ENCODE measurements at places on chromosomes 1 and 21.

GRCh38 chr1:84855168-84855567 lies 37.8 kb downstream of the LPAR3 start:
- DNase-seq = no peak

DNA sequence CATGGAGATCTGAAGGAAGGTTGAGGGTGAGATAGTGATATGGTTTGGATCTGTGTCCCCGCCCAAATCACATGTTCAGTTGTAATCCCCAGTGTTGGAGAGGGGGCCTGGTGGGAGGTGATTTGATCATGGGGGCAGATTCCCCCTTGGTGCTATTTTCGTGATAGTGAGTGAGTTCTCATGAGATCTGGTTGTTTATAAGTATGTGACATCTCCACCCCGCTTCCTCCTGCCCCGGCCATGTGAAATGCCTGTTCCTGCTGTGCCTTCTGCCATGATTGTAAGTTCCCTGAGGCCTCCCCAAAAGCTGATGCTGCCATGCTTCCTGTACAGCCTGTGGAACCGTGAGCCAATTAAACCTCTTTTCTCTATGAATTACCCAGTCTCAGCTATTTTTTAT lies 451.9 kb upstream of the VAMP3 start:
- DNase-seq = no peak

DNA sequence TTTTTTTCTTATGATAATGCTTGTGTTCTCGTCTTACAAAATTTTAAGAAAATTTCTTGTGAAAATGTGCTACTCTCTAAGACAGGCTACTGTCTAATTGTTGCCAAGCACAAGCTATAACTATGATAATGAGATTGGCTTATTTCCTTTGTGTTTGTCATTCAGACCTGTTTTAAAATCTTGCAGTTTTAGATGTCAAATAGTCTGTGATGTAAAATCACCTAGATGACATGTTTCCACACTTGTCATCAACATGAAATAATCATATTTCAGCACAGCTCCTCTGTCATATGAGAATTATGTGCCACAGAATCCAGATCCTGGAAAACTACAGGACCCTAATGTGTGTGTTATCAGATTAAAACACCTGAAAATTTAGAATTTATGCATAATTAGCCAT lies 539.7 kb downstream of the USP25 start:
- DNase-seq = no peak

DNA sequence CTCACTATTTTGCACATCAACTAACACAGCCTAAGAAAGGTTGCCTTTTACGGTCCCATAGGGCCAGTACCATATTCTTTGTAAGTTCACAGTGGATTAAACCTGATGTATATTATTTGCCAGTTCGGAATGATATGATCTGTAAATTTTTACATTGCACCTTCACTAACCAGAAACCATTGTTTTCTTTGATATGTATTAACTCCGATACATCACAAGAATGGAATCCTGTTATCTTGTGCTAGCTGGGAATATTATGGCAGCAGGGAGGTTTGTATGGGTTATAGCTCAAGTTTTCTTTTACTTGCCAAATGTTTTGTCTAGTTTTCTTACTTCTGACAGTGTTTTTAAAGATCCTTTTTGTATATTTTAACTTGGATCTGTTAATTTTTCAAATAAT lies 51.4 kb upstream of the S1PR1 start:
- DNase-seq = no peak

GRCh38 chr1:236800002-236800620 lies 5.0 kb downstream of the MTR start:
- DNase-seq = no peak

- no peak for DNase-seq
Observed at GRCh38 chr1:230896779-230897178, 28.5 kb upstream of the C1orf198 start.

- no peak for DNase-seq
Observed at GRCh38 chr1:27037518-27037917, 24.9 kb upstream of the TENT5B start.

- no peak for DNase-seq
Observed at GRCh38 chr21:43691801-43692200, 27.1 kb upstream of the PDXK start.

GRCh38 chr1:41743366-41743765 lies 175.4 kb downstream of the HIVEP3 start:
- DNase-seq = no peak

- no peak for DNase-seq
Observed at GRCh38 chr1:172915271-172915670, 135.5 kb downstream of the TNFSF18 start.

DNA sequence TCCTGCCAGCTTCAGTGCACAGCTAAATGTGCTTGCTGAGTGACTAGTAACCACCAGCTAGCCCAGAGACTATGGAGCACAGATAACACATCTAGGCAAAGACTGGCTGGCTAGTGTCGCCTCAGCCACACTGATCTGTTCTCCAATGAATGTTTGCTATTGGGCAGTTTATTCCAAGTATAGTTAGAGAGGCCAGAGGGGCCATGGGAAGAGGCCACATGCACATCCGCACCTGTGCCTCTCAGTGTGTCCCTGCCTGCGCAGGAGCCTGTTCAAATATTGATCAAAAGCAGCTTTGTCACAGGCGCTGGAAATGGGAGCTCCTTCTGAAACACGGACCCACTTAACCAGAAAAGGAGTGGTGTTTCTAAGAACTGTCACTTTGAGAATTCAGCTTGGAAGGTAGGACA lies 51.3 kb upstream of the ATP1A1 start:
- DNase-seq = no peak

DNA sequence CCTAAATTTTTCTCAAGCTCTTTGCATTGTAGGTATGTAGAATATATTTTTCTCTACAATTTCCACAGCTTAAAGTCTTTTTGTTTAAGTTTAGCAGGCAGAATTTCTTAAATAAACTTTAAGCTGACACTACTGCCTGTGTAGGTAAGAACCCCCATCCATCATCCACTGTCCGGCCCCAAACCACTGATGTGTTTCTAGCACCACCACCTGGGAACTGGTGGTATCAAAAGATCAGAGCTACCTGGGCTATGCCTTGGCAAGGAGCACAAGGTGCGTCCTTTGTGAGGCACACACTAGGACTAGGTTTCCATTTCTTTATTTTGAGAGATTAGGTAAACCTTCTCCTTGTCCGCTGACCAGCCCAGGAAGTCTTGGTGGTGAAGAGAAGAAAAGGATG lies 10.5 kb upstream of the LELP1 start:
- DNase-seq = no peak

- DNase-seq = no peak
Observed at GRCh38 chr1:28592321-28593071, 431 bp downstream of the RAB42 start.

GRCh38 chr21:24714646-24715200 lies 892.6 kb downstream of the MRPL39 start:
- DNase-seq = no peak

GRCh38 chr1:195754874-195755273 lies 853.4 kb downstream of the KCNT2 start:
- no peak for DNase-seq

GRCh38 chr1:36481091-36481490 lies 1.6 kb downstream of the CSF3R start:
- no peak for DNase-seq

GRCh38 chr1:228321435-228321834 lies 85.2 kb downstream of the TRIM11 start:
- no peak for DNase-seq

- DNase-seq = no peak
Observed at GRCh38 chr1:63205776-63206175, 116.6 kb upstream of the FOXD3 start.

GRCh38 chr1:45385302-45385701 lies 45.1 kb upstream of the MUTYH start:
- no peak for DNase-seq

GRCh38 chr1:7470904-7471638 lies 300.0 kb upstream of the VAMP3 start:
- peak; percentile 93 for DNase-seq

GRCh38 chr1:52571783-52572182 lies 18.9 kb upstream of the TUT4 start:
- no peak for DNase-seq

GRCh38 chr1:1240822-1241587 lies 5.5 kb downstream of the C1QTNF12 start:
- no peak for DNase-seq

- DNase-seq = no peak
Observed at GRCh38 chr1:113990530-113990929, 11.3 kb downstream of the OLFML3 start.

DNA sequence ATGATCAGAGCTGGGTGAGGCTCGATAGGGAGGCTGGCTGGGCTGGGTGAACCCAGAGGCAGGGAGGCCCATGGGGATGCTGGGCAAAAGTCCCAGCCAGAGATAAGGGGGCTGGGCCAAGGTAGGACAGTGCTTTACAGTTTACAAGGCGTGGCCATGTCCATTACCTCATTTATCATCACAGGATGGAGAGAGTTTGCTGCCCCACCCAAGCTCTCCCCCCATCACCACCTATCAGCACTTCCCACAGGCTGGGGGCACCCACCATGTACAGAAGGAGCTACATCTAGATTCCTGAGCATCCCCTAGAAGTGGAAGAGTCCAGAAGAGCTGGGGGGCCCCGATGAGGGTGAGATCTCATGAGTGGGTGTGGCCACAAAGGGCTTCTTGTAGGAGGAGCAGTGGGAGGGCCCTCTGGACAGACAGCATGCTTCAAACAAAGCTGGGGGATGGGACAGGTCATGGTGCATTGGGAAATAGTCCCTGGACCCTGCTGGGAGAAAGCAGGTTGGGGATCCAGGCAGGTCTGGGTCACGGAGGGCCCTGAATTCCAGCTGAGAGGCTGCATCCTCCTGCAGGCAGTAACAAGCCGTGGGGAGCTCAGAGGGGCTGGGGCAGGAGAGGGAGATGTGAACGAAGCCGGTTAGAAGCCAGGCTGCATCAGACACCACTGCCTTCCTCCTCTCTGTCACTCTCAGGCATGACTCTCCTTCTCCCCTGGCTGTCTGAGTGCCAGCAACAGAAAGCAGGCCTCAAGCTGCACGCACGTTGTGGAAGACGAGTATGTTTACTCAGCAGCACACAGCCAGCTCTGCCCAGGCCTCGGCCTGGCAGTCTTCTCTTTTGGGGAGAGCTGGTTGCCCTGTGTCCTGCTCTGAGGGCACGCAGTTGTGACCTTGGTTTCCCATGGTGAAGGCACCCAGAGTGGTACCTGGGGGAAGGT lies 202.3 kb downstream of the HIVEP3 start:
- DNase-seq = no peak

GRCh38 chr21:42662430-42663199 lies 9.2 kb downstream of the PDE9A start:
- DNase-seq = no peak

GRCh38 chr1:245551536-245551935 lies 396.8 kb downstream of the KIF26B start:
- no peak for DNase-seq

GRCh38 chr1:8976338-8976737 lies 30.7 kb downstream of the CA6 start:
- DNase-seq = no peak

- DNase-seq = no peak
Observed at GRCh38 chr1:25037174-25038074, 107.3 kb upstream of the RUNX3 start.

DNA sequence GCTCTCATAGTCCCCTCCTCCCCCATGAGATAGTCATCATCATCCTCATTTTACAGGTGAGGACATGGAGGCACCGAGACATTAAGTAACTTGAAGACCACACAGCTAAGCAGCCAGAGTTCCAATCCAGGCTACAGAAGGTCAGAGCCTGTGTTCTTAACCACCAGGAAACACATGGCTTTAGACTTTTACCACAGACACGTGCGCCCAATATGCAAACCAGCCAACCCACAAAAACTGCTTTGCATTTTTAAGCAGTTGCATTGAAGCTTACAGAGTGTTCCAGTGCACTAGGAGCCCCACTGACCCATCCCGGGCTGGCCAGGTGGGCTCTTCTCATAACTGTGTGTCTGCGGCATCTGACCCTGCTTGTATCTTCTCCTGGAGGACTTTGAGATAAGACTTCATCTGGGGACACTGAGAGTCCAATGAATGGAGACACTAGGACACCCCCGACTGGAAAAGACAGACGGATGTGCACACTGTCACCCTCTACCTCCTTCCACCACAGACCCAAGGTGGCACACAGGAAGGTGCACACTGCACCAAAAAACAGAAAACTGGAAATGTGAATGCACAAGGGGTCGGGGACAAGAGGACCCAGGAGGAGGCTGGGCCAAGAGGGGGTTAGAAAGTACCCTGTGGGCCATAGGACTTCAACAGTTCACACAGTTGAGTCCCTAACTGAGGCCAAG lies 56.4 kb downstream of the ETS2 start:
- no peak for DNase-seq

GRCh38 chr1:90394247-90394646 lies 322.9 kb downstream of the BARHL2 start:
- DNase-seq = no peak

- no peak for DNase-seq
Observed at GRCh38 chr1:29914936-29915335, 678.6 kb downstream of the PTPRU start.

GRCh38 chr1:77514921-77515776 lies 167.3 kb downstream of the ZZZ3 start:
- DNase-seq = no peak

DNA sequence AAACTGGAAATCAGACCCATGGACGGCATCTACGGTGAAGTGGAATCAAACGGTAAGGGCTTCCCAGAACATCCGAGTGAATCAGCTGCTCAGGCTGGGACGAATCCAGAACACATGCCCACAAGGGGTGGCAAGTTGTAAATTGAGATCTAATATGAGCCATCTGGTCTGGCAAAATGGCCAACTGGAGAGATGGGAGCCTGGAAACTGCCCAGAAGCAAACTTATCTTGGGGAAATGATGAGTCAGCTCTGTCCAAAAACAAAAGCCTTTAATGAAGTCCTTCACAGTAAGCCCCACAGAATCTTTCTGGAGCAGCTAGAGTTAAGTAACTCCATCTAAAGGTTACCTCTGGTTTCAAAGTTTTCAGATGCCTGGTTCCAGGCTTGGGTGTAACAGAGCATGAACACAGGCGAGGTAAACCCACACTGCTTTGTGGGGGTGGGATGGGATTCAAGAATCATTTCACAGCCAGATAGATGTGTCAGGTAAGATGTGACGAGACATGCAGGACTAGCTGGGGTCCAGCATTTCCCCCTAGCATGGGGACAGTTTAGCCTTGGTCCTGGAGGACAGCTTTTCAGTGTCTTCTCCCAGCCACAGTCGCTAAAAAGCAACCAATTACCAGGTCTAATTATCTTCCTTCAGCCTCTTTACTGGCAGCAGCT lies 10.5 kb upstream of the SRP9 start:
- DNase-seq = peak; percentile 93

GRCh38 chr1:200739702-200740570 lies 1.2 kb downstream of the CAMSAP2 start:
- peak; percentile 65 for DNase-seq

DNA sequence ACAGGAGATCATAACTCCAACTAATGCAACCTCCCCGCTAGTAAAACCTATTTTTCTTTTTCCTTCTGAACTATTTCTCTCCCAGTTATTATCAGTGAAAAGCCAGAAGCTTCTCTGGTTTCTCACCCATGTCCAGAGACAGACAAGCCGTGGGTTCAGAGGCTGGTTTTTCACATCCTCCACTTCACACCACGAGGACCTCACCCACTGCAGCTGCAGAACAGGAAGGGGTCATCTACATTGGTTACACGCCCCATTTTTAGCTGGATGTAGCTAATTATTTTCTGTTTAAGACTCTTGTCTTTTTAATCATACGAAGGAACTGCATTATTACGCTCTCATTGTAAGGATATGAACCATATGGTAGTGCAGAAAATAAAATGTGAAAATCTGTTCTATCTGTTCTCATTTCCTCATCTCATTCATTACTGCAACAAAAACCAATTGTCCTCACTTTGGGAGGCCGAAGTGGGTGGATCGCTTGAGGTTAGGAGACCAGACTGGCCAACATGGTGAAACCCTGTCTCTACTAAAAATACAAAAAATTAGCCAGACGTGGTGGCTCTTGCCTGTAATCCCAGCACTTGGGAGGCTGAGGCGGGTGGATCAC lies 39.1 kb upstream of the CLDN14 start:
- no peak for DNase-seq
